ENCODE measurements at places on chromosomes 7 and 10.

DNA sequence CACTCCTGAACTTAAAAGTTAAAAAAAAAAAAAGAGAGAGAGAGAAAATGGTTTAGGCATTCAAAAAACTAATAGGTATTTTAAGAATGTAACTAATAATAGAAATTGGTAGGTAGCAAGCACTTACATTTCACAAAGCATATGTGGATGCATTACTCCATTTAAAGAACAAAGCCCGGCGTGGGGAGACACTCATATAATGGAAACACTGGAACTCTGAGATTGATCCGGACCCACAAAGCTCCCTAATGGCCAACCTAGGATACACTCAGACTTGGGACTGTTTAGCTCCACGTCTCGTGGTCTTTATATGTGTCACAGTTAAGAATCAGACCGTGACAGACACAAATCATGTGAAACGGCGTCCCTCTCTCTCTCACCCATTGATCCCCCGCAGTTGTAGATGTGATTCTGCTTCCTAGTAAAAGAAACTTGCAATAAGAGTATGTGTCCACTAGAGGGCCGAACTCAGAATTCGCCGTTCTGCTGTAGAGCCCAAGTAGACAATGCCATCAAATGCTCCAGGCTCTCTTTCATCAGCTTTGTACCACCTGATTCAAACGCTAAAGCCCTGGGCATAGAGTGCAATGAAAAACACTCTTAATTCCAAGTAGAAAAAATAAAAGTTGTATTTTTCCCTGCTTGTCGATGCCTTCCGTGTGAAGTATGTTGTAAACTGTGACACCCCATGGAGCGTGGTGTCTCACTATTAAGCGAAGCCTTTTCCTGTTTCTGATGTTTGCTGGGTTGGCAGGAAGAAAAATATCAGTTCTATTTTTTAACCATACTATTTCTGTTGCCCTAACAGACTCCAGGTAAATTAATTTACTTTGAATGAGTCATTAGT, 429.0 kb upstream of the MTPN start:
- peak; percentile 52 for DNase-seq

DNA sequence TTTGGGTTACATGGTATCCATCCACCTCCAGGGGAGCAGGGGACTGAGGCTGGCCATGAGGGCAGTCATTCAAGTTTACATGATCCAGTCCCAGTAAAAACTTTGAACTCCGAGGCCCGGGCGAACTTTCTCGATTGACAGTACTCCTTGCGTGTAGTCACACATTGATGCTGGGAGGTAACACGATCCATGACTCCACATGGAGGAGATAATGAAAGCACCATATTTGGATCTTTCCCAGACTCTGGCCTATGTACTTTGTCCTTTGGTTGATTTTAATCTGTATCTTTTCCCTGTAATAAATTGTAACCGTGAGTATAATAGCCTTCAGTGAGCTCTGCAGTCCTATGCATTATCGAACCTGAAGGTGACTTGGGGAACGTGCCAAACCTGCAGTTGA, 401.6 kb downstream of the KCNMA1 start:
- DNase-seq = no peak

DNA sequence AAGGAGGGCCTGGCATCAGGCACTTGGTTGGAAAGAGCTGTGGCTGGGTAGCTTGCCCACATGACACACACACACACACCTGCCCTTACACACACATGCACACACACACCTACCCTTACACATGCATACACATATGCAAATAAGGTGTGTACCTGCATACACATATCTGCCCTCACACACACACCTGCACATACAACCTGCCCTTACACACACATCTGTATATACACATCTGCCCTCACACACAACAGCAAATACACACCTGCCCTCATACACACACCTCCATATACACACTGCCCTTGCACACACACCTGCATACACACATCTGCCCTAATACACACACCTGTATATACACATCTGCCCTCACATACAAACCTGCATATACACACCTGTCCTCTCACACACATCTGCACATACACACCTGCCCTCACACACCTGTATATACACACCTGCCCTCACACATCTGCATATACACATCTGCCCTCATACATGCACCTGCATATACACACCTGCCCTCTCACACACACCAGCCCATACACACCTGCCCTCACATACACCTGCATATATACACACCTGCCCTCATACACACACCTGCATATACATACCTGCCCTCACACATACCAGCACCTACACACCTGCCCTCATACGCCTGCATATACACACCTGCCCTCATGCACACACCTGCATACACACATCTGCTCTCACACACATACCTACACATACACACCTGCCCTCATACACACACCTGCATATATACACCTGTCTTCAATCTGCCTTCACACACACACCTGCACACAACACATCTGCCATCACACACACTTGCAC, 82.9 kb downstream of the GRID1 start:
- no peak for DNase-seq

DNA sequence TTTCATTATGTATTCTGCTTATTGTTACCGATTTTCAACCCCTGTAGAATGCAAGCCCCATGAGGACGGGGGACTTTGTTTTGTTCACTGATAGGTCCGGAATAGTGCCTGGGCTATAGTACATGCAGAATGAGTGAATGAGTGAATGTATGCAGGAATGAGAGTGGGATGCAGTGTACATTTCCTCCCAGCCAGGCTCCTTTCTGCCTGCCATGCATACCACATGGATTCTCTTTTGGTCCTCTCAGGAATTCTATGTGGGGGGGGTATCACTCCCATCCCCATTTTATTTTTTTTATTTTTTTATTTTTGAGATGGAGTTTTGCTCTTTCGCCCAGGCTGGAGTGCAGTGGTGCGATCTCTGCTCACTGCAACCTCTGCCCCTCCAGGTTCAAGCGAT, 16.7 kb downstream of the TRIM56 start:
- DNase-seq = no peak

DNA sequence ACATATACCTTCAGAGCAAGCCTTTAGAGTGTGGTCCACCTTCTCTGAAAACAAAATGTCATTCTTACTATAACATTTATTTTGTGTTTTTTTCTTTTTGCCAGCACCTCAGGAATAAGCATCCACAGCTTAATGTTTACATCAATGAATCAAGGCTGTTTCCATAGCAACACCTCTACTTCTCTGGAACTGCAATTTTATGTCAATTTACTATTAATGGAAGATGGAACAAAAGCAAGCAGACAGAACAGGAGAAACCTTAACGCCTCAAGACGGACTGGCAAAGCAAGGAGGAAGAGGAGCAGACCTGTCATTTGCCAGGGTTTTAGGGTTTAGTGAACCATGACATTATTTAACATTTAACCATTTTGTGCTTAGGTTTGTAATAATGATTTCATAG, 63.1 kb downstream of the PRR15 start:
- no peak for DNase-seq

DNA sequence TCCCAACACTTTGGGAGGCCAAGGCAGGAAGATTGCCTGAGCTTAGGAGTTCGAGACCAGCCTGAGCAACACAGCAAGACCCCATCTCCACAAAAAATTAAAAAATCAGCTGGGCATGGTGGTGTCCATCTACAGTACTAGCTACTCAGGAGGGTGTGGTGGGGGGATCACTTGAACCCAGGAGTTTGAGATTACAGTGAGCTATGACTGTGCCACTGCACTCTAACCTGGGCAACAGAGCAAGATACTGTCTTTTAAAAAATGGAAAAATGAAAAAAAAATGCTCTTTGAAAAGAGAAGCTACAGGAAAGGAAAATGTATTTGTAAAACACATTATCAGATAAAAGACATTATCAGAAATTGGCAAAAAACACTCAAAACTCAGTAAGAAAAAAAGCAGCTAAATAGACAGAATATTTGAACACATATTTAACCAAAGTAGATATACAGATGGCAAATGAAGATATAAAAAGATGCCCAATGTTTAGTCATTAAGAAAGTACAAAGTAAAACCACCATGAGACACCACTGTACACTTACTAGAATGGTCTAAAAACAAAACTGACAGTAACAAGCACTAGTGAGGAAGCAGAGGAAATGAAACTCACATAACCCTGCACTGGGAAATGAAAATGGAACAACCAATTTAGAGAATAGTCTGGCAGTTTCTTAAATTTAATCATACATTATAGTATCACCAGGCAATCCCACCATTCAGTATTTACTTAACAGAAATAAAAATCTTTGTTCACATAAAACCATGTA, 40.5 kb downstream of the NRBF2 start:
- peak; percentile 51 for DNase-seq

DNA sequence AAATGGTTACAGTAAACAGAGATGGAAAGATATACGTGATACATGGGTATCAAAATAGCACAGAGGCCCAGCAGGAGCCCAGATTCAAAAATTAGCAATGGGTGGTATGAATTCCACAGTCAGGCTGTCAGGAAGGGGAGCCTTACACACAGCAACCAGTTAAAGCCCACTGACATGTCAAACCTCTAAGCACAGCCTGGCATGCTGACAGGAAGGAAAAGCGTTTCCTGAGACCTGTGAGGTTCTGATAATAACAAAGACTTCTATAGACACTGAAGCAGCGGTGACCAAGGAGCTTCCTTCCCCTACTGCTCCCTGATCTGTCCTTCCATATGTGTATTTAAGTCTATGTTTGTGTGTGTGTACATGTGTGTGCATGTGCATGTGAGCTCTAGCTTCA, 89.9 kb downstream of the PHYHIPL start:
- DNase-seq = no peak

DNA sequence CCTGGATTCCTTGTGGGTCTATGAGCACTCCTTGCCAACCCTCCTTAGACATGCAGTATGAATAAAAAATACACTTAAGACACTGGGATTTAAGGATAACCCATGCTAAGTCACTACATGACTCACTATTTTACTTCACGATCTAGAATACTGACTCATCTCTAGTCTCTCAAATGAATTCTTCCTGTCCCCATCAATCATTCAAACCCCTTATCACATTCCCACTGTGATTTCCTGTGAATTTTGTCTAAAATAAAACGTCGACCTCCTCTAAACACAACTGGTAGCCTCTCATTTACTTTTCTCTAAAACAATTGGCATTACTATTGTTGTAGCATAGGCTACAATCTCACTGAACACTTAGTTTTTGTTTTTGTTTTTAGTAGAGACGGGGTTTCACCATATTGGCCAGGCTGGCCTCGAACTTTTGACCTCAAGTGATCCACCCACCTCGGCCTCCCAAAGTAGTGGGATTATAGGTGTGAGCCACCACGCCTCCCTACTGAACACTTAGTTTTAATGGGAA, 3.9 kb upstream of the IQUB start:
- no peak for DNase-seq

DNA sequence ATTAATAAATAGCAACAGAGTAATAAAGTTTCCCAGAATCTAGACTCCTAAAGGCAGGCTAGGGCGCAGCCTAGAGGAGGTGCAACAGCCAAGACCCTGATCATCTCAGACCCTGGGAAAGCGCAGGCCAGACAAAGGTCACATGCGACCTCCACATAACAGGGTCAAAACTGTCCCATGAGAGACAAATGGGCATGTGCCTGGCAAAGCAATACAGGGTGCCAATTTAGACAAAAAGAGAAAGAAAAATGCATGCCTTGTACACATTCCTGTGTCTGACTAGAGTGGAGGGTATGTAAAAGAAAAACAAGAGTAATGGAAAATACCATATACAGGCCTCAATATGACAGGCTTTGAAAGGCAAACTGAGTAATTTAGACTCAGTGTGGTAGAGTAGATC, 22.2 kb downstream of the MPP7 start:
- no peak for DNase-seq

- no peak for DNase-seq
These were observed 168.6 kb downstream of the PRKCQ start for GRCh38 chr10:6411436-6411835.

DNA sequence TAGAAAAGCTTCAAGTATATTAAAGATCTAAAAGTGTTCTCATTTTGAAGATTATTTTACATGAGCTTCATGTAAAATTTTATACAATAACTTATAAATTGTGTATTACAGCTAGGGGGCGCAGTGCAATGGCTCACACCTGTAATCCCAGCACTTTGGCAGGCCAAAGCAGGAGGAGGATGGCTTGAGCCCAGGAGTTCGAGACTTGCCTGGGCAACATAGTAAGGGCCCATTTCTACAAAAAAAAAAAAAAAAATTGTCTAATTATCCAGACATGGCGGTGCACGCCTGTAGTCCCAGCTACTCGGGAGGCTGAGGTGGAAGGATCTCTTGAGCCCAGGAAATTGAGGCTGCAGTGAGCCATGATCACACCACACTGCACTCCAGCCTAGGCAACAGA, 16.6 kb downstream of the ACBD5 start:
- no peak for DNase-seq

DNA sequence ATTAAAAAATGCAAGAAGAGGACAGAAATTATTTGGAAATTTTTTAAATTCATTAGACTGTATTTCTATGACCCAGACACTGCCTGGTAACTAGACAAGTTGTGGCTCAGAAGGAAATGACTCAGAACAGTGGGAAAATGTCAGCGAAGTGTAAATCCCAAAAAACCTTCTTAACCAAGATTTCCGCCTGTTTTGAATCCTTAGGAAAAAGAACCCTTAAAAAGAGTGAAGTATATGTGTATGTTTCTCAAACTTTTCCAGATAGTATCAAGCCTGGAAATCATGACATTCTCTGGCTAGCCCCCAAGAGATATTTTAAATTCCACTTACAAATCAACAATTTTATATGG, 42.7 kb upstream of the PLXNA4 start:
- no peak for DNase-seq

GRCh38 chr7:124681946-124682345, 83.6 kb downstream of the GPR37 start:
- DNase-seq = no peak

DNA sequence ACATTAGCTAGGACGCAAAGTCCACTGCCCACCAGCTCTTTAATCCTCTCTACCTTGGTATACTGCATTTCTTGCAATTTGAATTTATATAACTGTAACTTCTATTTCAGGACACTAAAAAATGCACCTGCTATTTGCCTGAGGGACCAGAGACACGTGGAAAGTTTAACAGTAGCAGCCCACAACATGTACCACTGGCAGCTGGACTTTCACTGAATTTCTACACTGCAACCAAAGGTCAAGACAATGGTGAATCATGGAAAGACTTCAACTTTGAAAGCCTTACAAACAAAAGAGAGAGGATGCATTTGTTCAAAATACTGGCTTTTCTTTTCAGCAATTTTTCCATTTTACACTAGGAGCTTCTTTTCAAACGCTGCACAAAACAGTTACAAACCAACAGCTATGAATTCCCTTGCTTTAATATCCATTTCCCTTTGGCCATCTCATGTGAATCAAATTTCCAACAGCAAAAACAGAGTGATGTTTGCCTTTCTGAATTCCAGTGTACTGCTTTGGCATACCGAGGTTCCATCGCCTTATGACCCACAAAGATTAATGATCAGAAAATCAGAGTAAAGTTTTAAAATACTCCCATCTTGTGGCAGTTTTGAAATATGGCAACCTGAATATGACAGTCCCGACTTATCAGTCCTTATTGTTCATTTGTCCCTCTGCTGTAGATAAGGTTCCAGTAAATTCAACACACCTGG, 29.9 kb upstream of the HNRNPH3 start:
- peak; percentile 51 for DNase-seq

- no peak for DNase-seq
These were observed 330.6 kb downstream of the CCSER2 start for GRCh38 chr10:84659027-84659426.

Data from GM20000 (cell line).